ENCODE measurements at places on chromosomes 5 and 9.

GRCh38 chr9:134163371-134164196 is 780 bp downstream of the RNU6ATAC start:
- DNase-seq: no peak

GRCh38 chr9:98064623-98065392 is 8.3 kb downstream of the NANS start:
- no peak for DNase-seq

GRCh38 chr9:87570000-87570908 is 72.6 kb downstream of the DAPK1 start:
- no peak for DNase-seq

- DNase-seq: no peak
Measured at GRCh38 chr9:126248680-126249079, 77.9 kb upstream of the MVB12B start.

GRCh38 chr5:173329491-173330337 is 1.5 kb upstream of the STC2 start:
- DNase-seq: no peak

GRCh38 chr5:156893517-156893916 is 43.4 kb downstream of the PPP1R2B start:
- DNase-seq: no peak

- no peak for DNase-seq
Measured at GRCh38 chr9:94511134-94511954, 43.5 kb upstream of the PCAT7 start.

GRCh38 chr9:127926906-127927200 is 3.7 kb downstream of the PIP5KL1 start:
- no peak for DNase-seq

DNA sequence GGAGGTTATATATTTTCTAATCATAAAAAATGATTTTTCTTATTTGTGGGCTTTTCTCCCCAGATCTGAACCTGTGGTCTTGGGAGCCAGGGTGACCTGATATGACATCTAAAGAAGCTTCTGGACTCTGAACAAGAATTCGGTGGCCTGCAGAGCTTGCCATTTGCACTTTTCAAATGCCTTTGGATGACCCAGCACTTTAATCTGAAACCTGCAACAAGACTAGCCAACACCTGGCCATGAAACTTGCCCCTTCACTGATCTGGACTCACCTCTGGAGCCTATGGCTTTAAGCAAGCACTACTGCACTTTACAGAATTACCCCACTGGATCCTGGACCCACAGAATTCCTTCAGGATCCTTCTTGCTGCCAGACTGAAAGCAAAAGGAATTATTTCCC is 59.0 kb upstream of the RIC1 start:
- no peak for DNase-seq

DNA sequence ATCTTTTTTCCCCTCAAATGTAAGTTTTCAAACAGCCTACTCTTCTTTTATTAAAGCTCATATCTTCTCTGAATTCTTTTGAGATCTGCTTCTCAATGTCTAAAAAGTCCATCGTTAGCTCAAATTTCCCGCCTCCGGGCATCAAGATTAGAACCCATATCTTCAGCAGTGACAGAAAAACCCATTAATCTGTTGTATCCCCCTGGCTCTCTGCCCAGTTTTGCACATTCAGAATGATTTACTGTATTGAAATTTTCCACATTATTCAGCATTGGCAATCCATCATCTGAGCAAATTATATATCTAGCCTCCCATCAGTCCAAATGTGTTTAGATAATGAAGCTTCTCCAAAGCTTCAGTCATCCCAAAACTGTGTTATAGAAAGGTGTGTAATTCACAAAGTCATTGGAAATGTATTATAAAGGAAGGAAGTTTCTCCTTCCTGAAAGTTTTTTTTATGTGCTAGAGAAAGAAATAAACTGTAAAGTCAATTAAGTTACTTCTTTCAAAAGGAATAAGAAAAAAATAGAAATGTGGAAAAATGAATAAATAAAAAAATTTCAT is 849.9 kb downstream of the MAT2B start:
- DNase-seq: no peak

GRCh38 chr9:114089206-114089840 is 9.8 kb downstream of the KIF12 start:
- DNase-seq: no peak

GRCh38 chr5:96687812-96688453 is 25.8 kb downstream of the CAST start:
- no peak for DNase-seq

GRCh38 chr9:135220601-135221575 is 133.4 kb downstream of the OLFM1 start:
- DNase-seq: no peak

GRCh38 chr5:96144289-96144688 is 182.6 kb upstream of the ELL2 start:
- DNase-seq: no peak

DNA sequence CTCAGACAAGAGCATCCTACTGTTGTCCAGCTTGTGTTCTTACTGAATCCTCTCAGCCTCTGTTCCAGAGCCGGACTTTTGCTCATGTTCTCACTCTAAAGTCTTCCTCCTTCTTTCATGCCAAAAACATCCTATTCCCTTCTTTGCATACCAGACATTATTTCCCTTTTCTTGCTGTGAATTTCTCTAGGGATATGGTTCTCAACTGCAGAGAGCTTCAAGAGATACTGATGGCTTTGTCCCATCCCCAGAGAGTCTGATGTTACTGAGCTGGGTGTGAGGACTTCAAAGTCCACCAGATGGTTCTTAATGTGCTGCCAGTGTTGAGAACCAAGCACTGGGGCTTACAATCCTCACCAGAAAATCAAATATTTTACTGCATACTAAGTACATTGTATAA is 98.6 kb upstream of the FER start:
- DNase-seq: no peak

DNA sequence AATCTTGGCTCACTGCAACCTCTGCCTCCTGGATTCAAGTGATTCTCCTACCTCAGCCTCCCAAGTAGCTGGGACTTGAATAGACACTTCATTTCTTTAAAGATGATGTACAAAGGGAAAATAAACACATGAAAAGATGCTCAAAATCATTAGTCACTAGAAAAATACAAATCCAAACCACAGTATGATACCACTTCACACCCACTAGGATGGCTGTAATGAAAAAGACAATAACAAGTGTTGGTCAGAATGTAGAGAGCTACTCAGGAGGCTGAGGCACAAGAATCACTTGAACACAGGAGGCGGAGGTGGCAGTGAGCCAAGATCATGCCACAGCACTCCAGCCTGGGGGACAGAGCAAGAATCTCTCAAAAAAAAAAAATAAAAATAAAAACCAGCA is 13.0 kb downstream of the F2RL2 start:
- DNase-seq: no peak

GRCh38 chr5:77898385-77898784 is 122.2 kb upstream of the TBCA start:
- DNase-seq: no peak

DNA sequence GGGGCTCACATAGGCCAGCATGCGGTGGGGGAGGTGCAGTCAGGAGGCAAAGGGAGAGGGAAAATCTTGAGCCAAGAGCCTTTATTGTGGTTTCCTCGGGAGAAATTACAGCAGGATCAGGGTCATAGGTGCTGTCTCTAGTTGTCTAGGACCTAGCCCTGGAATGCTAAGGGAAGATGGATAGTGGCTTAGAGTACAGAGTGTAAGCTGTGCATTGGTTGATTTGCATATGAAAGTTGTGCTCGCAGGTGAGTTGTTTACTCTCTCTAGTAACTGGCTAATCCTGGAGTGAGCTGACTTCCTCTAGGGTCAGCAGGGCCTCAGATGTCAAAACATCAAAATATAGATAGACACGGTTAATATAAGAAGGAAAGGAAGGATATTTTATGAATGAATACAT is 877.7 kb downstream of the TLE4 start:
- DNase-seq: no peak

DNA sequence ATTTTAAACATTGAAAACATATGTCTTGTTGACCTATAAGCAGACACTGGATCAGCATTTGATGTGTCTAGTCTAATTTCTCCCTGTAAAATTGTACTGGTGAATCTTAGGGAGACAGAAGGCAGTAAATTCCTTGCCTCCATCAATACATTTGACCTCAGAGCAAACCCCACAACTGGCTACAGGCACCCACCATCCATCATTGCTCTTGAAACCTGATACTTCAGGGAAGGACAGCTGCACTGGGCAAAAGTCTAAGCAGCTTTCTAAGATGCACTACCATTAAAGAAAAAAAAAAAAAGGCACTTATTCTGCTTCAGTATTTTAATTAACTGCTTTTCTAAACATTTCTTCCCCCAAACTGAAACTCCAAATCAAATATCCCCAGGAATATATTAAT is 1051.3 kb upstream of the DMAC1 start:
- no peak for DNase-seq

DNA sequence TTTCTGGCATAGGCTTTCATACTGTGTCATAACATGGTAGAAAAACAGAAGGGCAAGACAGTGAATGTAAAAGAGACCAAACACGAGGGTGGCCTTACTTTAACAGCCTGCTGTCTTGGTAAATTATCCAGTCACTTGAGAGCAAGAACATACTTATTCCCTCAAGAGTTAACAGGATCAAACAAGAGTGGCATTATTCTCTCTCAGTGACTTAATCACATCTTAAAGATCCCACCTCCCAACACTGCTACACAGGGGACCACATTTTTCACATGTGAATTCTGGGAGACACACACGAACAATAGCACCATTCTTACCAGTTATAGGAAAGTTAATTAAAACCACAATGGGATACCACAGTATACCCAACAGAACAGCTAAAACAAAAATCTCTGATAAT is 898.0 kb upstream of the C9orf72 start:
- no peak for DNase-seq

- no peak for DNase-seq
Measured at GRCh38 chr5:135655468-135655815, 76.7 kb upstream of the CXCL14 start.

DNA sequence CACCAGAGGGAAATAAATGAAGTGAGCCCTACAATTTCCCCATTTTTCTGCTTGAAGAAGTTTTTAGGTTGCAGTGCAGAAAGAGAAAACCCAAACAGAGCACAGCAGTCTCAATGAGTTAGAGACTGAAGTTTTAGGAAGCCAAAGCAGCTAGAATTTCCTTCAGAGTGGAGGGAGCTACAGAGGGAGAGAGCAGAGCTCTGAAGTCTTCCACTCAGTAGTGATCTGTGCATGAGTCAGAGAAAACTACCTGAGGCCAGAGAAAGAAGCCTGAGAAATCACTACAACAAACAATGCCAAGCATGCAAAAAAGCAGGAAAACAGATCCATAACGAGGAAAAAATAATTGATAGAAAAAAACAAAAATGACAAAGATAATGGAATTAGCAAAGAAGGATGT is 17.9 kb upstream of the NDUFB6 start:
- DNase-seq: no peak

DNA sequence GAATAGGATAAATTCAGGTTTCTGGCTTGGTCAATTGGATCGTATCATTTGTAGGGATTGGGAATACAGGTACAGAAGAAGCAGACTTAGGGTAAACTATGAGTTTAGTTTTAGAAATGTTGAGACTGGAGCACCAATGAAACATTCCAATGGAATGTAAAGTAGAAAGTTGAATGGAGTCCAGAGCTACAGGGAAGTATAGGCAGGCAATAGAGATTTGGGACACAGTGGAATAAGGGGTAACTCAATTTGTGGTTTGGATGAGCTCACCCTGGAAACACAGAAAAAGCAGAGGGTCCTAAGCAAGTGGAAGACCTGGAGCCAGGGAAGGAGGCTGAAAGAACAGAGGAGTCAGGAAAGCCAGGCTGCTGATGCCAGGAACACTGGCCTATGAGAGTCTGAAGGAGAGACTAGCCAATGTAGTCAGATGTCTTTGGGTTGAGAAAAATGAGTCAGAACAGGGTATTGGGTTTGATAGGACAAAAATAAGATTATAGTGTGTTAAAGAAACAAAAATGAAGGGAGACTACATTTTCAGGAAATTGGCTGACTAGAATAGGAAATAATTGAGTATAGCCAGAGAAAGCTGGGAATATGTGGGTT is 72.8 kb downstream of the STARD4 start:
- no peak for DNase-seq

- no peak for DNase-seq
Measured at GRCh38 chr9:137836151-137836830, 41.3 kb upstream of the CACNA1B start.

- no peak for DNase-seq
Measured at GRCh38 chr9:120742951-120743416, 28.7 kb upstream of the MEGF9 start.

DNA sequence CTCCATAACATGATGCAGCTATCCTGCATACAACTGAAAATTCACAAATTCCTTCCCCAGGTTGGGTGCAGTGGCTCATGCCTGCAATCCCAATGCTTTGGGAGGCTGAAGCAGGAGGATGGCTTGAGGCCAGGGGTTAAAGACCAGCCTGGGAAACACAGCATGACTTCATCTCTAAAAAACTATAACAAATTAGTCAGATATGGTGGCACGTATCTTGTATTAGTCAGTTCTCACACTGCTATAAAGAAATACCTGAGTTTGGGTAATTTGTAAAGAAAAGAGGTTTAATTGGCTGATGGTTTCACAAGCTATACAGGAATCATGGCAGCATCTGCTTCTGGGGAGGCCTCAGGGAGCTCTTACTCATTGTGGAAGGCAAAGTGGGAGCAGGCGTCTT is 56.4 kb upstream of the DAPK1 start:
- DNase-seq: no peak

DNA sequence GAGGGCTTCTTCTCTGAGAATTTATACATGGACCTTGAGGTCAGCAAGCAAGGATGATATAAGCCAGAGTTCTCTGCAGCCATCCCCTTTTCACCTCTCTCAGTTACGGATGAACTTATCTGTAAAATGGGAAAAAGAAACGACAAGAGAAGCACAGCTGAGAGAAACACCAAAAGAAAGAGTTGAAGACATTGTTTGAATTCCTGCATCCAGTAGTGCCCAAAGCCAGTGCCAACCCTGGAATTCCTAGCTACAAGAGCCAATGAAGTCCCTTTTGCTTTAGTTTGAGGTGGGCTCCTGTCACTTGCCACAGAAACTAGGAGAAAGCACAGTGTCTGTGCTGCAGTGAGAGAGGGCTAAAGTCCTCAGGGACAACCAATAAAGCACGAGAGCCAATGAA is 6.6 kb upstream of the MOB3B start:
- DNase-seq: no peak

GRCh38 chr5:107487056-107487542 is 183.6 kb downstream of the EFNA5 start:
- no peak for DNase-seq

- no peak for DNase-seq
Measured at GRCh38 chr5:126754609-126755008, 22.3 kb upstream of the LMNB1 start.

- no peak for DNase-seq
Measured at GRCh38 chr5:133890314-133890713, 78.1 kb downstream of the C5orf15 start.

- DNase-seq: no peak
Measured at GRCh38 chr9:36035006-36035405, 1.7 kb upstream of the RECK start.

DNA sequence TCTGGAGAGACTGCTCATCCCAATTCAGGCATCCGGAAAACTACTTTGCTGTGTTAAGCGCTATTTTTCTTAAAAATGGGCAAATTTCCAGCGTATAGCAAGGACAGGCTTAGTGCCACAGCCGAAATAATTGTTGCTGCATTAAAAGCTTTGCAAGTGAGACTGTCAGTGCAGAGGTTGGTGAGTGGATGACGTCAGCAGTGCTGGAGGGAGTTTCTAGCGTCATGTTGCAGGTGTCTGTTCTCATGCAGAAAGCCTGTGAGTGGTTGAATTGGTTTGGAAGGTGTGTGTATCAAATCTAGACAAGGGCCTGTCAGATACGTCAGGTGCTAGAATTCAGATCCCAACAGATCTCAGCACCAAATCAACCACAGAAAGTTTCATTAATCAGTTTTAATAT is 204.4 kb downstream of the TRIO start:
- DNase-seq: no peak

GRCh38 chr5:34652914-34653313 is 3.2 kb upstream of the RAI14 start:
- no peak for DNase-seq

Measured in NCI-H187 treated with DMSO at 0.1 percent for 48 hours (cell line).